ENCODE measurements at places on chromosomes 5 and 9. TPM values are rescaled to one million over a fixed set of nuclear protein-coding genes. Genes with fewer than 3 reads are reported as not detected.
A peak's percentile ranks its signal among the peaks of the same experiment; 100 is the strongest.

DNA sequence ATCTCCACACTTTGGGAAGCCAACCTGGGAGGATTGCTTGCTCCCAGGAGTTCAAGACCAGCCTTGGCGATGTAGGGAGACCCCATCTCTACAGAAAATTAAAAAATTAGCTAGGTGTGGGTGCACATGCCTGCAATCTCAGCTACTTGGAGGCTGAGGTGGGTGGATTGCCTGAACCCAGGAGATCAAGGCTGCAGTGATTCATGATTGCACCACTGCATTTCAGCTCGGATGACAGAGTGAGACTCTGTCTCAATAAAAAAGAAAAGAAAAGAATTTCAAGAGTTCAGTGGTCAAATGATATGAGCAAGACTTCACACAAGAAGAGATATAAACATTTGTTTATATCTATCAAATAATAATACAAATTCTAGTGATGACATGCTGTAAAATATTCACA, 23.0 kb upstream of the MTAP start:
- no peak overlapping the region for H3K4me3 ChIP-seq
- no peaks in the 10 kb centered on the region for H3K36me3 ChIP-seq
- H3K4me1 ChIP-seq = no peaks in the 10 kb centered on the region
- H3K27me3 ChIP-seq = peaks cover 3% of the 10 kb centered on the region

DNA sequence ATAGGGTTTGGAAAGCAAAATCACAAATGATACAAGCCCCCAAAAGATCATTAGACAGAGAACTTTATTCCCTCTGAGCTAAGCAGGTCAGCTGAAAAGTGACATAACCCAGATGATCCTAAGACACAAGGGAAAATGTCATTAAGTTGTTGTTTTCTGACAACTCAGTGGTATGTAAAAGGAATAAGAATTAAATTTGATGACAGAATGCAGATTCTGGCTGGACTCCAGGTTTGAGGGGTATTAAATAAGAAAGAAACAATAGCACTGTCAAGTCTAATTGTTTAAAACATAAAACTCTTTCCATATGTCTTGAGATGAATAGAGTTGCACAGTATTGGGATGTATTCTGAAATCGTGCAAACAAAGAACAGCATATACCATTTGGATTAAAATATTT, 429.9 kb downstream of the CAAP1 start:
- H3K27ac ChIP-seq = no peak overlapping the region
- H3K36me3 ChIP-seq = no peaks in the 10 kb centered on the region
- H3K27me3 ChIP-seq = no peaks in the 10 kb centered on the region
- H3K4me1 ChIP-seq = no peaks in the 10 kb centered on the region

CCDC192 gene
- total RNA-seq = not detected

RCL1 gene
- 23.5 TPM for total RNA-seq

DNA sequence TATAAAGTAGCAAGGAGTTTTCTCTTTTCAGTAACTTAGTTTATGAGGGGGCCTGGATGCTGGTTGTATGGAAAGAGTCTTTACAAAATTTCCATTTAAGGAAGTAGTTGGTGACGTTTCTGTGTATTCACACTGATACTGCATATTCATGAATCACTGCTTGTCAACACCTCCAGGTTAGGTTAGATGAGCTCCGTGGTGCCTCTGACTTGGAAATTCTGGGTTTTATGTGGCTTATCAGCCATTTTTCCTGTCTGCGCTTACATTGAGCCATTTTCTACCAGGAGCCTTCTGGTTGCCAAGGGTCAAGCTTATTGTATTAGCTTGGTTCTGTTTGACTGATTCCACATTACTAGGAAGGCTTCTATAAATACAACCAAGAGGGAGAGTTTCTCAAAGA, 128.3 kb downstream of the SLC28A3 start:
- no peak overlapping the region for H3K27ac ChIP-seq
- H3K4me3 ChIP-seq = no peak overlapping the region
- H3K36me3 ChIP-seq = no peaks in the 10 kb centered on the region
- no peak for DNase-seq
- no peaks in the 10 kb centered on the region for H3K4me1 ChIP-seq

GRCh38 chr5:113336975-113337374, 97.8 kb downstream of the TSSK1B start:
- H3K27me3 ChIP-seq = no peaks in the 10 kb centered on the region
- no peak overlapping the region for H3K27ac ChIP-seq
- no peak overlapping the region for H3K4me3 ChIP-seq
- H3K36me3 ChIP-seq = no peaks in the 10 kb centered on the region
- no peak for DNase-seq
- no peaks in the 10 kb centered on the region for H3K4me1 ChIP-seq

GRCh38 chr5:43711496-43711895, 108.5 kb downstream of the NNT start:
- no peak for DNase-seq
- no peaks in the 10 kb centered on the region for H3K36me3 ChIP-seq

DNA sequence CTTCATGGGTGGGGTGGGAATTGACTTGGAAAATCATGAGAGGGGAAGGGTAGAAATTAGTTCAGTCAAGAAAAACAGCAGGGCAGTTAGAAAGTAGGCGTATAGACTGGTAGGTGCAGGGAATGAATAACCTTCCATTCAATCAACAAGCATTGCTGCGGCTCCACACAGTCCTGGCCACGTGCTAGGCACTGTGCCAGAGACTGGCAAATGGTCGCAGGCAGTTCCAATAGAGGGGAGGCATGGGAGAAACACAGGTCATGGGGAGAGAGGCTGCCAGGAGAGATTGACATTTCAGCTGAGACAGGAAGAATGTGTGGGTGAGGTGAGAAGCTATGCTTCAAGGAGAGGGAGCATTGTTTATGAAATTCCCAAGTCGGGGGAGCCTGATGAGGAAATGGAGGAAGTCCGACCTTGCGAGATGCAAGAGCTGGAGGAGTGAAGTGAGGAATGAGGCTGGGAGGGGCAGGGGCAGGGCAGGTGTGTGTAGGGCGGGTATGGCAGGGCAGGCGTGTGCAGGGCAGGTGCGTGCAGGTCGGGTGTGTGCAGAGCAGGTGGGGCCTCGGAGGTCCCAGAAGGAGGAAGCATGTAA, 54.4 kb upstream of the PPARGC1B start:
- H3K27me3 ChIP-seq = no peaks in the 10 kb centered on the region
- H3K27ac ChIP-seq = no peak overlapping the region
- no peaks in the 10 kb centered on the region for H3K36me3 ChIP-seq
- no peak overlapping the region for H3K4me3 ChIP-seq
- no peak for DNase-seq

DNA sequence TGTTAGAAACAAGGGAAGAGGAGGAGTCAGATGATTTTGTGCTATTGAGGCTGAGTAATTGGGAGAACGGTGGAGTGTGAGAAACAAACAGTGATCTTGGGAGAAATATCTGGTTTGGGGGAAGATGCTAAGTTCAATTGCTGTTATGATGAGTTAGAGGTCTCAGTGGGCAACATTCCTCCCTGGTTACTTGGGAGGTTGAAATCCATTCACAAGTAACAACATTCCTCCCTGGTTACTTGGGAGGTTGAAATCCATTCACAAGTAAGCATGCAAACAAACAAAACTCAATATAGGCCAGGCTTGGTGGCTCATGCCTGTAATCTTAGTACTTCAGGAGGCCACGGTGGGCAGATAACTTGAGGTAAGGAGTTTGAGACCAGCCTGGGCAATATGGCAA, 38.7 kb downstream of the AGXT2 start:
- H3K27me3 ChIP-seq = no peaks in the 10 kb centered on the region
- H3K36me3 ChIP-seq = no peaks in the 10 kb centered on the region
- no peak overlapping the region for H3K27ac ChIP-seq
- DNase-seq = no peak
- peaks cover 4% of the 10 kb centered on the region for H3K4me1 ChIP-seq

DNA sequence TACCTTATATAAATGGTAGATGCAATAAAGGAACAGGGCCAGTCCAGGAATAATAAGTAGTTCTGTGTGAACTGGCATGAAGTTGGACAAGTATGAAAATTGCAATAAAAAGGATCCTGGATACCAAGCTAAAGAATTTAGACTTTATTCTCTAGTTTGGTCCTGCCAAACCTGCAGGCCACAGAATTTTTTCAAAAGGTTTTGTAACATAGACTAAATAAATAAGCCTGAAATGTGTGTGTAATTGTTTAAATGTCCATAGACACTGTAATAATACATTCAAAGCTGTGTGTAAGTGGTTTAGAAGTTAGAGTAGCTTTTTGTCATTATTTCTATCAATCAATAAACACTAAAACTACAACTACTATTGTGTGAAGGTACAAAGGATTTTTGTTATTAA, 75.8 kb upstream of the PLPP1 start:
- no peak for DNase-seq
- no peaks in the 10 kb centered on the region for H3K36me3 ChIP-seq
- H3K27me3 ChIP-seq = no peaks in the 10 kb centered on the region
- H3K27ac ChIP-seq = no peak overlapping the region
- no peak overlapping the region for H3K4me3 ChIP-seq
- no peaks in the 10 kb centered on the region for H3K4me1 ChIP-seq

DNA sequence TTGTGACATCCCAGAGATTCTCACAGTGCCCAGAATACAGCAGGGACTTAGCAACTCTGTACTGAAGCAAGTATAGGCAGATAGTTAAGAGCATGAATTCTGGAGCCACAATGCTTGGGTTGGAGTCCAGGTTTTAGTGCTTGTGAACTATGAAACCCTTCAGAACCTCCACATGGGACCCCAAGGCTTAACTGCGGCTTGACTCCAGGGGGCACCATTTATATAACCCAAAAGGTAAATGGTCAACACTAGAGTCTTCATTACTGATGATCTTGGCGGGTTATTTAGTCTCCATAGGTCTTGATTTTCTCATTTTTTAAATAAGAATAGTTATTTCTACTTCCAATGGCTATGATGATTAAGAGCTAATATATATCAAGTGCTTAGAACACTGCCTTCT, 390.3 kb downstream of the TAF11L14 start:
- H3K4me3 ChIP-seq = no peak overlapping the region
- DNase-seq = no peak
- no peak overlapping the region for H3K27ac ChIP-seq
- H3K27me3 ChIP-seq = no peaks in the 10 kb centered on the region
- H3K4me1 ChIP-seq = no peaks in the 10 kb centered on the region

IL3 gene
- total RNA-seq = not detected

DNA sequence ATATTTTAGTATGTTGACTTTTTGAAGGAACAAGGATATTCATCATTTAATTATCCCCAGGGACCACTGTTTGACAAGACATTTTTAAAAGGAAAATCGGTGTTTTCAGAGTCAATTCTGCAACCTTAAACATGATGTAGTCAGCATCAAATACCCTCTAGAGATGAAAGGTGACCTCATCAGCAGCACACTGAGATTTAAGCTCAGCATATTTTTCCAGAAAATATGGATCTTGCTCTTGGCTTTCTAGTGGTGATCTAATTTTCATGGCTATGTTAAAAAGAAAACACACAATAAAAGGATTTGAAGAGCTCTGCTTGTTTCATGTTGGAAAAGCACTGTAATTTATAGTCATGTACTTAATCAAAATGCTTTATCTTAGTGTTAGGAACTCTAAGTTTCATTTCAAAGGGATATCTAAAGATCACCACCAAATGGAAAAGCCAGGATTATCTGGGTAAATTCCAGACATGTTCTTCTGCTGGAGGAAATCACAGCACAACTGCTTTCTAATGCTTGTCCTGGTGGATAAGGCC, 487.2 kb downstream of the ENC1 start:
- H3K4me3 ChIP-seq = no peak overlapping the region
- H3K36me3 ChIP-seq = no peaks in the 10 kb centered on the region
- DNase-seq = no peak
- H3K27me3 ChIP-seq = no peaks in the 10 kb centered on the region
- H3K4me1 ChIP-seq = no peaks in the 10 kb centered on the region

GRCh38 chr5:148962761-148963324, 100.0 kb downstream of the SH3TC2 start:
- no peak for DNase-seq
- no peaks in the 10 kb centered on the region for H3K27me3 ChIP-seq
- peaks cover 35% of the 10 kb centered on the region for H3K4me1 ChIP-seq
- H3K36me3 ChIP-seq = no peaks in the 10 kb centered on the region
- peak overlapping the region; percentile 90 for H3K27ac ChIP-seq

DNA sequence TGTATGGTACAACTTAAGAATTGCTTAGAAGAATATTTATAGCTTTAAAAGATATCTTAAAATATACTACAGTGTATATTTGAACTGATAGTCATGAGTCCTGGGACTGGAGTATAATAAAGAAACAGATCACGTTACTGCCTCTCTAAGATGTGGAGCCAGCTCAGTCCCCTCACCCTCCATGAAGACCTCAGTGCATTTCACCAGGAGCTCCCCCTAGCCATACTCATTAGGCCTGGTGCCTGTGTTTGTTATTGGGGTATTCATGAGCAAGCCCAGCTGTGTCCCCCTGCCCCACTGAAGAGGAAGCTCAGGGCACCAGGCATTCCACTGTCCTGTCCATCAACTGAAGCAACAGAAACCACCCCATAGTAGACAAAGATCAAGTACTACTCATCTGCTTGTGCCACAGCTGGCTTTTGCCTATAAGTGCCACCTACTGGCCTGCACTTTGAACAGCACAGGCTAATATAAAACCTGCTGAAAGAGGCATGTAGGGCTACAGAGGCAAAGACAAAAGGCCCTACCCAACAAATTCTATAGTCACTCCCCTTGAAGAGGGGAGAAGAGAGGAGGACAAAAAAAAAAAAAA, 850.2 kb upstream of the NUDT12 start:
- H3K4me1 ChIP-seq = no peaks in the 10 kb centered on the region
- no peak for DNase-seq
- no peaks in the 10 kb centered on the region for H3K36me3 ChIP-seq

DNA sequence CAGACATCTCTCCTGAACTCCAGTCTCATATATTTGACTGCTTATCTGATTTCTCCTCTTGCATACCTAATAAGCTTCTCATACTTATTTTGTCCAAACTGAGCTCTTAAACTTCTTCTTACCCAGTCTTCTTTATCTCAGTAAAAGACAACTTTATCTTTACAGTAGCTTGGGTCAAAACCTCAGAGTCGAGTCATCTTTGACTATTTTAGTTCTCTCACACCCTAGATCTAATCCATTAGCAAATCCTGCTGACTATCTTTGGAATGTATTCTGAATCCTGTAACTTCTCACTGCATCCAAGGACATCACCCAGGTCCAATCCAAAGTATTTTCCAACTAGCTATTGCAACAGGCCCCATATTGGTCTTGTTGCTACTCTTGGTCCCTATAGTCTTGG, 11.8 kb upstream of the JAK2 start:
- no peak for DNase-seq
- no peaks in the 10 kb centered on the region for H3K36me3 ChIP-seq

GRCh38 chr9:99718631-99719030, 103.1 kb upstream of the NR4A3 start:
- H3K27me3 ChIP-seq = no peaks in the 10 kb centered on the region
- H3K36me3 ChIP-seq = no peaks in the 10 kb centered on the region
- no peak overlapping the region for H3K27ac ChIP-seq
- H3K4me1 ChIP-seq = peaks cover 3% of the 10 kb centered on the region
- DNase-seq = no peak
- H3K4me3 ChIP-seq = no peak overlapping the region

- no peaks in the 10 kb centered on the region for H3K27me3 ChIP-seq
- no peak overlapping the region for H3K4me3 ChIP-seq
- peak overlapping the region; percentile 28 for H3K27ac ChIP-seq
- H3K4me1 ChIP-seq = peaks cover 32% of the 10 kb centered on the region
- no peaks in the 10 kb centered on the region for H3K36me3 ChIP-seq
Observed at GRCh38 chr9:38046661-38047300, 22.2 kb downstream of the SHB start.

TICAM2 gene
- total RNA-seq = 1.3 TPM

PCDHA6 gene
- total RNA-seq = not detected

- no peaks in the 10 kb centered on the region for H3K36me3 ChIP-seq
- H3K27ac ChIP-seq = no peak overlapping the region
- no peak overlapping the region for H3K4me3 ChIP-seq
- peaks cover 5% of the 10 kb centered on the region for H3K4me1 ChIP-seq
Observed at GRCh38 chr9:69180670-69181069, 6.6 kb downstream of the TJP2 start.

- H3K4me3 ChIP-seq = no peak overlapping the region
- DNase-seq = no peak
- H3K4me1 ChIP-seq = no peaks in the 10 kb centered on the region
- no peaks in the 10 kb centered on the region for H3K27me3 ChIP-seq
Observed at GRCh38 chr9:87613265-87614111, 112.4 kb upstream of the CTSL start.

Data from gastrocnemius medialis (tissue), 4 donors.